ENCODE measurements at places on chromosomes 1 and 21.

DNA sequence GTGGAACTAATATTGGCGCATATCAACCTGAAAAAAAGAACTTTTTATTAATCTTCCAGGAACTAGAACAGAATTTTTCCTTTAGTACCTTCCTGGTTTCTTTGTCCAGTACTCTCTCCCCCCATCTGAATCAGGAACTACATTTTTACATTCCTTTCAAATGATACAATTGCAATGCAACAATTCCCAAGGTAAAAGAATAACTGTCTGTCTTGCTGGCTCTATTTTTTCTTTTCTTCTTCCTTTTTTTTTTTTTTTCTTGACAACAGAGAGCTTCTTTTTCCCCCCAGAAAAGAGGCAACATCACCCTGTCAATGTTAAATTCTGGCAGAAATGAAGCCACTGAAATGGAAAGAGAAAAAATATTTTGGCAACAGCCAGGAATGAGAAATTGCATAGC, 4.5 kb upstream of the CD101 start:
- DNase-seq: no peak

DNA sequence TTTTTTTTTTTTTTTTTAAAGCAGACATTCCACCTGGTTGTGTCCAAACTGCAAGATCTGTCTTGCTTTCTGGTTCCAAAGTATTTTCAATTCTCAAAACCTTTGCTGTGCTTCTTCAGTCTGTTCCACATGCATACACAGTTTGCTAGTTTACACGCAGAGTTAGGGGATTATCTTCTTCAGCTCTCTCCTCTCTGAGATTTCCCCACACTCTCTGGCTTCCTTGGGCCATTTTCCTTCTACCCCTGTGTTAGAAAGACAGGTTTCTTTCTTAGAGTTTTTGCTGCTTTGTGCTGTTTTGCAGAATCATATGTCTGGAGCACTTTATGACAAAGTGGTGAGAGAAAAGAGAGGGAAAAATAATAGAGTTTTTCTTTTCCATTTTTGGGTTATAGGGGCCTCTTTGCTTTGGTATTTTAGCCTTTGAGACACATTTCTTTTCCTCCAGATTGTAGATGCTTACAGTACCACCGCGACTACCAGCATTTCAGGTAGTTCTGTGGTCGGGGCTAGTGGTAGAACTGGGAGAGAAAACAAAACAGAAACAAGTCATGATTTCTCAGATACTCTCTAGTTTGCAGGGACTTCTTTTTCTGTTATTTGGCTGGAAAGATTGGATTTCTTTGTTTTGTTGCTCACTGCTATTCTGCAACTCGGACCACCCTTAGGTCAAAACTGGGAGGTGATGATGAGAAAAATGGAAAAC, 66.3 kb downstream of the RABGAP1L start:
- no peak for DNase-seq

DNA sequence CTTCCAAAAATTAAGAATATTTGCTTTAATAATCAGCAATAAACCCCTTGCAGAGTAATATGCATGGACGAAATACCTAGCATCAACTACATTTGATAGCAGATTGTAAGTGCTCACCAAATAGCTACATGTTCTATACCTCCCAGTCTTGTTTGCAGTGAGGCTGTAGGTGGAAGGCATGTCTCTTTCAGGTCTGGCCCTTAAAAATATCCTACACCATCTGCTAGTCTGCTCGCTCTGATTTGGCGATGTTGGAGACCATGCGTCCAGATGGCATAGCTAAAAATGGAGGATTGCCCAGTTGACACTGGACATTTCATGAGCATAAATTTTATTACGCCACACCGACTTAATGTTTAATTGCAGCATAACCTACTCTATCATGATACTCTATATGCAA, 47.1 kb downstream of the SSX2IP start:
- DNase-seq: no peak

DNA sequence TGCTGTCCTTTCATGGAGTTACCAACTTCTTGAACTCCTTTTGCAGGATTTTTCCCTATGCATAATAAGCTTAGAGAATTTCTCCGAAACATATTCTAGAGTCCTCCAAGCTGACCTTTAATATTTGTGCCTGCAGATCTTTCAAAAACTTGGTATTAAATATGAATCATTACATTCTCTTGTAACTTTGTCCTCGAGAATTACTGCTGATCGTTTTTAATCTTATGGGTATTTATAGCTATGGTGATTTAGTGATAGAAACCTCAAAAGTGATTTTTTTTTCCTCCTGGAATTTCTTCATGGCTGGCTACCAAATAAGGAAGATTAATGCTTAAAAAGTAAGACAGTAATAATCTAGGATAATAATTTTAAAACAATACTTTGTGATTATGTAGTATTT, 39.1 kb downstream of the MAP3K21 start:
- no peak for DNase-seq

DNA sequence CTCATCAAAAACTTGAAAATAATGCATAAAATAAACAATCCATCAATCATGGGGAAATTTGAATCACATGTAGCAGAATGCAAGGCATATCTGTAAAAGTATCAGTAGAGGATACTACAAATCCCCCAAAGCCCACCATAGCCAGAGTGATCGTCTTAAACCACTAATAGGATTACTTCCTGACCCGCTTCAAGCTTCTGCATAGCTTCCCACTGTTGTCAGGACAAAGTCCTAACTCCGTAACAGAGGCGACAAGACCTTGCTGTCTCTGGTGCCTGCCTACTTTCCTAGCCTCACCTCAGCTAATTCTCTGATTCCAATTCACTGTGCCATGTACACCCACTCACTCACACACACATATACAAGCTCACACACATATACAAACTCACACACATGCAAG, 161.2 kb upstream of the NFIA start:
- DNase-seq: no peak

- no peak for DNase-seq
These were observed 46.9 kb downstream of the CD34 start for GRCh38 chr1:207863893-207864535.

- DNase-seq: no peak
These were observed 3.9 kb downstream of the INKA2 start for GRCh38 chr1:111735321-111735720.

GRCh38 chr1:207364614-207365013, 43.1 kb downstream of the CD55 start:
- no peak for DNase-seq

DNA sequence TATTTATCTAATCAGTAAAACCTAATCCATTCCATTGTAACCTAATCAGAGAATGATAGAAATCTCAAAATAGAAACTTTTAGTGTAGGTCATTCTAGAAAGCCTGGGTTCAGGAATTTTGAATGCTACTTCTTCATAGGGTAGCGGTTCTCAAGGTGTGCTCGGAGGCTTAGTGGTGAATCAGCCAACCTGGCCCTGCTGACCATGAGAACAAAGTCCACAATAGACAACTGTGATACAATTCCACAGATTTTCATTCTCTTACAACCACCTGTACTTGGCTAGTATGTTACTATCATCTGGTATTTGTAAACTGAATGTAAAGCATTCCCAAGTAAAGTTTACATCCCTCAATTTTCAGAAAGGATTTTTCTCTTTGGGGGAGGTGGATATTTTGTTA, 7.5 kb upstream of the PUM1 start:
- no peak for DNase-seq

GRCh38 chr1:182718311-182718710, 33.9 kb upstream of the RGS8 start:
- no peak for DNase-seq

DNA sequence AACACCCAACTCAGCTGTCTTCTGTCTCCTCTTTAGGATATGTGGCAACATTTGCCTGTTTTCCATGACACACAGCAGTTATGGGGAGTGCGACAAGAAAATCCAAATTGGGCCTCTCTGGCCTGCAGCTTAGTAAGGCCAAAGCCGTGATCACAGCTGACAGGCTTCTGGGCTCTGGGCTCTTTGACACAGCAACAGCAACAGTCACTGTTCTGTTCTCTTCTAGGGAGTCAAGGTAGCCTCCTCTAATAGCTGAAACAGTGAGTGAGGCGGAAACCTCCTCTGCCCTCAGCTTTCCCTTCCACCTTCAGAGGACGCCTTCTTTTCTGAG, 19.0 kb downstream of the CLCA1 start:
- DNase-seq: no peak

GRCh38 chr1:117098287-117098890, 23.2 kb downstream of the TRIM45 start:
- DNase-seq: no peak

GRCh38 chr1:14282707-14283106, 315.8 kb upstream of the KAZN start:
- no peak for DNase-seq

All from stimulated activated CD4-positive, alpha-beta T cell treated with anti-CD3 and anti-CD28 coated beads, Interleukin-1b, Interleukin-23, amount 100 ng/mL, for 1 hour (primary cell).